ENCODE measurements at places on chromosomes 7 and 10.
A peak's percentile ranks its signal among the peaks of the same experiment; 100 is the strongest.

DNA sequence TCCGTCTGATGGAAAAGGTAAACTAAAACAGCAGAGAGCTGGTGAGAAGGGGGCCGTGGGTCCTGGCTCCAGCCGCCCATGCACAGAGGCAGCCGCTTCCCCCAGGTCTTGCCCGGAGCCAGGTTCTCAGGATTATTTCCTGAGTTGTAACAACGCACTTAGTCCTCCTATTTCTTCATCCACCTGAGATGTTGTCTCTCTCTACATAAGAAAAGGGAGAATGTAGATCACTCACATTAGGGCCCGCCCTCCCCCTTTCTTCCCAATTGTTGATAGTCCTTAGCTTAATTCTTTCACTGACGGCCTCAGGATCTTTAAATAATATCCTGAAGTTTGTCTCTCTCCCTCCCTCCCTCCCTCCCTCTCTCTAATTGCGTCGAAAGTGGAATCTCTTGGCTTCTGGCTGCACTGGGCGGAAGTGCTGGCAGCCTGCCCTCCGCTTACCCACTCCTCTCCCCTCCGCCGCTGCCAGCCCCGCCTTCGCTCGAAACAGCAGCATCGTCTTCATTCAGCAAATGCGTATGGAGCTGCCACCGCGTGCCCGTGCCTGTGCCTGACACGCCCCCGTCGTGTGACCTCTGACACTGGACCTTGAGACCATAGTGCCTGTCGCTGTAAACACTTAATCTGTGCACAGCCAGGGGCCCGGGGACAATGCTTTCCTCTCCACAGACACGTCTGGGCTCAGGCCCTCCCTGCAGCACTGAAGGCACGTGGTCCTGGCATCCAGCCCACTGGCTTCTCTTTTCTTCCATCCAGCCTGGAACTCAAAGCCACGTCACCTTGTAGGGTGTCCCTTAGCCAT lies 174.5 kb upstream of the PPP2R2D start:
- DNase-seq, result peak; percentile 80

- no peak for DNase-seq
Observed at GRCh38 chr10:77072361-77072835, 565.2 kb downstream of the KCNMA1 start.

DNA sequence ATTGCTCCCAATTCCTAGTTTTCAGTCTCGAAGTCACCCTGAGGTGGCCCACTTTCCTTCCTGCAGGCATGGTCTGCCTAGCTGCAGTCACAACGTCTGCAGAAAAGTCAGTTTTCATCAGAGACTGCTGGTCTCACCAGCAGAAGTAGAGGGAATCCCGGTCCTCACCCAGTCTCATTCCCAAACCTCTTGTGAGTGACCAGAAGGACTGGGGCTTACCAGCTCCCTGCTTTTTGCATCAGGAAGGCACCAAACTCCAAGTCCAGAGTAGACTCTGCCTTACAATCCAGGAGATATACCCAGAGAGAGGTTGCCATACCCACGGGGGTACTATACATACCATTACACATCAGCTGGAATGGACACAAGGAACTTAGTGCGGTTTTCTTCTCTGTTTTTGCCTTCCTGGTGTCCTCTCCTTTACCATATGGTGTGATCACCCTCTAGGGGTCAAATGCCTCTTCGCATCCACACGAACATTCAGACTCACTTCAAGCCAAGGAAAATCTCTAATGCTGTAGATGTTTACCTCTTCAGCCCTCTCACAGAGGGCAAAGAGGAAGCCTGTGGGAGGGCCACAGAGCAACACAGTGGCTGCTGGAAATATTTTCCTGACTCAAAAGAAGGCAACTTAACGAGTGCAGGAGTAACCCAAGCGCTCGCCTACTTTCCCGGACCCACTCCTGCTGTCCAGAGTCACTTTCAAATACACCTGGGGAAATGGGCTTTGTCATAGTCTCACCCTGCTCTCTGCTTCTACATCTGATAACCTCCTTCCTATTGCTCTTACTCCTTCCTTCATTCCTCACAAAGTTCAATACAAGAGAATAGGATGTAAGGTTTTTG lies 220.9 kb downstream of the C7orf25 start:
- no peak for DNase-seq

- DNase-seq, result no peak
Observed at GRCh38 chr10:75165684-75166622, 44.6 kb upstream of the VDAC2 start.

GRCh38 chr10:84654671-84655070 lies 326.3 kb downstream of the CCSER2 start:
- DNase-seq, result no peak

- no peak for DNase-seq
Observed at GRCh38 chr7:117772421-117772820, 100.8 kb downstream of the CTTNBP2 start.

- DNase-seq, result no peak
Observed at GRCh38 chr7:50649259-50649885, 84.2 kb upstream of the DDC start.

GRCh38 chr7:124796771-124797170 lies 31.2 kb upstream of the GPR37 start:
- no peak for DNase-seq

DNA sequence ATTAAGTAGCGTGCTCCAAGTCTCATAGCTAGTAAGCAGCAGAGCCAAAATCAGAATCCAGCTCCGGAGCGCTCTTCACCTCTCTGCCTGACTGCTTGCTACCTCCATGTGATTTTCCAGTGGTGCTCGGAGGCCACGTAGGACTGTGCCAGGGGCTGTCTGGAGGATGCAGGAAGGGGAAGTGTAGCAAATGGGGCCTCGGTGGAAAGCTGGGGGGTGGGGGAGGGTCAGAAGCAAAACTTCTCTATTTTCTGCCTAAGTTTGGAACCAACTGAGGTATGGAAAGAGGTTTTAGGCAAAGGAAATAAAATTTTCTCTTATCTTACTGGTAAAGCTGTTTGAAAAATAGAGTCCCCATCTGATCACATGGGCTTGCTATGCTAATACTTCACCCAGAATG lies 108.7 kb downstream of the TBXAS1 start:
- DNase-seq, result no peak

- no peak for DNase-seq
Observed at GRCh38 chr7:79658304-79658703, 204.8 kb upstream of the MAGI2 start.

DNA sequence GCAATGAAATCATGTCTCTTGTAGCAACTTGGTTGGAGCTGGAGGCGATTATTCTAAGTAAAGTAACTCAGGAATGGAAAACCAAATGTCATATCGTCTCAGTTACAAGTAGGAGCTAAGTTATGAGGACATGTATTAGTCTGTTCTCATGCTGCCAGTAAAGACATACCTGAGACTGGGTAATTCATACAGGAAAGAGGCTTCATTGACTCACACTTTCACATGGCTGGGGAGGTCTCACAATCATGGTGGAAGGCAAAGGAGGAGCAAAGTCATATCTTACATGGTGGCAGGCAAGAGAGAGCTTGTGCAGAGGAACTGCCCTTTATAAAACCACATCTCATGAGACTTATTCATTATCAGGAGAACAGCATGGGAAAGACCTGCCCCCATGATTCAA lies 370.1 kb upstream of the PRKCQ start:
- no peak for DNase-seq

DNA sequence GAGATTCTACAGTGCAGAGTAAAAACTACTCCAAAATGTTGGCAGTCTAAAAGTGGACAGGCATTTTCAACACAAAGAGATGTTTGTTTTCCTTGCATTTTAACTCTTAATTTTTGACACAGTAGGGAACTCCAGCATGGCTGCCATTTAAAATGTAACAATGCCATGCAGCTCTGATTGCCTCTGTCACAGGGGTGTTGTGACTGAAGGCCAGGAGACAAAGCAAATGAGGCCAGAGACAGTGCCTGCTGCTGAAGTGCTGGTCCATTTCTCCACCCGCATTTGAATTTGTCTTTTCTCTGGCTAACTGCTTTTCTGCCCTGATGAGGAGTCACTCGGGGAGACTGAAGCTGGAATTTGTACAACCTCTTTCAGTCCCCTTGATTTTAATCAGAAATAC lies 710.6 kb upstream of the GALNT17 start:
- DNase-seq, result no peak

DNA sequence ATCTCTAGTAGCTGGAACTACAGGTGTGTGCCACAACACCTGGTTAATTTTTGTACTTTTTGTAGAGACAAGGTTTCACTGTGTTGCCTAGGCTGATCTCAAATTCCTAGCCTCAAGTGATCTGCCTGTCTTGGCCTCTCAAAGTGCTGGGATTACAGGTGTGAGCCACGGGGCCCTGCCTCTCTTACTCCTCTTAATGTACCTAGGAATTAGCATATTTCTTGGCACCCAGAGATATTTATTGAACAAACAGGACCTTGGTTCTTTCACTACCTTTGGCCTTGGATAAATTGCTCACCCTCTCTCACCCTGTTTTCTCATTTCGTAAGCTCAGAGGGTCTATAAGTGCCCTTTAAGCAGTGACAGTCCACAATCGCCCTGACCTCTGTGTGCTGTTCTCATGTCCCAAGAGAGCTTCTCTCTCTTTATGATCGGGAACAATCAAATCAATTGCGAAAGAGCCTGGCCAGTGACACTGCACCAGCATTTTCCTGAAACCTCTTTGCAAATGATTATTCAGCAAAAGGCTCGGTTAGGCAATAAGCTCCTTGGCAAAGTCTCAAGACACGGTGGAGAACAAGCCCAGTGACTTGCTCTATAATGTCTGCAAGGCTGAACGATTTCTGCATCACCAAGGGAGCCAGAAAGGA lies 117.7 kb downstream of the APBB1IP start:
- peak; percentile 55 for DNase-seq

- DNase-seq, result no peak
Observed at GRCh38 chr10:7546385-7546967, 120.3 kb downstream of the ITIH5 start.

GRCh38 chr7:149279111-149279743 lies 17.2 kb downstream of the ZNF783 start:
- DNase-seq, result no peak

DNA sequence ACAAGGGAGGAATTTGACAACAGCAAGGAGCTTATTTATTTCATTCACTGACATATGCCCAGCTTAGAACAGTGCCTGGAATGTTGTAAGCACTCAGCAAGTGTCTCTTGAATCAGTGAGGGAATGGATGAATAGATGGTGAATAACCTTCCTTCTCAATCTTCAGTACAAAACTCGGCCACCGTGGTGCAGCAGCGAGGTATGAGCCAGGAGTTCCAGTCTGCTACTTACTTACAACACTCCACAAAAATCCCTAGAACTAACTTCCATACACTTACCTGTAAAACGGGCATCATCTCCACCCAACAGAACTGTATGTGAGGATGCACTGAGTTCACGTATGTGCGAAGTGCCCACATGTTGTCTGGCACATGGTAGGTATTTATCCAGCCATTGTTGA lies 237.4 kb downstream of the WDR11 start:
- DNase-seq, result no peak

GRCh38 chr7:47882635-47883034 lies 65.6 kb downstream of the PKD1L1 start:
- DNase-seq, result no peak

DNA sequence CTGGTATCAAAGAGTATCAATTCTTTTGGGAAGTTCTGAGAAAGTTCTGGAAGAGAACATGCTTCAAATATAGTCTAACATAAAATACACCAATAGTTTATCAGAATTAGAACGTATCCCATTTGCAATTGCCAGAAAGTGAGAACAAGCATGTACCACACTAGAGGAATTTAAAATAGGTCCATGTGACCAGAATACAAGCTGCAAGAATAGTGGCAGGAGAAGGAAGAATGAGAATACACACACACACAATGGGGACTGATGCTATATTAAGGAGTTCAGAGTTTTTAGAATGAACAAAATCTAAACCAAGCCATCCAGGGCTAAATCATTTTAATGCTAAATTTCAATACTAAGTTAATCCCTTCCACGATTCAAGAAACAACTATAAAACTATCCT lies 99.1 kb upstream of the TMEM168 start:
- no peak for DNase-seq

DNA sequence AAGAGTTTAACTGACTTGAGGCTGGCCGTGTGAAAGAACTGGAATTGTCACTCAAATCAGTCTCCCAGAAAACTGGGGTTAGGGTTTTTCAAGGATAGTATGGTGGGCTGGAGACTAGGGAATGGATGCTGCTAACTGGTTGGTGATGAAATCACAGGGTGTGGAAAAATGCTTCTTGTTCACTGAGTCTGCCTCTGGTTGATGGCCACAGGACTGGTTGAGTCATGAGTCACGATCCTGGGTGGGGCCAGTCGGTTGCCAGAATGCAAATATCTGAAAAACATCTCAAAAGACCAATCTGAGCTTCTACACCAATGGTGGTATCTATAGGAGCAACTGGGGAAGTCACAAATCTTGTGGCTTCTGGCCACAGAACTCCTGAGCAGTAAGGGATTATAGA lies 16.3 kb upstream of the BAMBI start:
- DNase-seq, result no peak

DNA sequence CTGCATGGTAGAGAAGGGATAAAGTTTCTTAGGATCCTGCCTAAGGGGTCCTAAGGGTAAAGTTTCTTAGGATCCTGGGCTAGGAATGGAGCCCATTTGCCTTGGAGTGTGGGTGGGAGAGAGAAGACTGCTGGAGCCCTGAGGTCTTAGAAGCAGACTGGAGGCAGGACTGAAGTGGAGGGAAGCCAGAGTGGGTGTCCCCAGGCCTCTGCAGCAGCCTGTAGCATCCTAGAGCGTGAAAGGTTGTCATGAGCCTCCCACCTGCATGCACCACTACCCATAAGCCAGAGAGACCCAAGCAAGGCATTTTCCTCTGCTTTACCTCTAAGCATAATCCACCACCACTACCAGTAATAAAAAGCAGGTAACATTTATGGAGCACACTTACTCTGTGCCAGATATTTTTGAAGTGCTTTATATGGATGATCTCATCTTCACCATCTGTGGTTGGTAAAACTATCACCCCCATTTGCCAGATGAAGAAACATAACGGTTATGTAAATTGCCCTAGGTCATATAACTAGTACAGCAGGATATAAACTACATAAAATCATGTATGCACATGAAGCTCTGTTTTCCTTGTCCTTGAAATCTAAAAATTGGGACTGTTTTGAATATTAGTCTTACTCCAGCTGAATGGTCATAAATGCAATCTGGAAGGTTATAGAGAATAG lies 103.5 kb upstream of the CCDC6 start:
- DNase-seq, result no peak

Data from Right ventricle myocardium superior (tissue), 1 donor.